ENCODE measurements at places on chromosomes 7 and 10.
A peak's percentile ranks its signal among the peaks of the same experiment; 100 is the strongest.

GRCh38 chr7:129775695-129776361 is 164.3 kb downstream of the NRF1 start:
- no peak for DNase-seq

GRCh38 chr10:73576890-73577591 is 14.1 kb downstream of the USP54 start:
- DNase-seq = no peak

GRCh38 chr7:94998266-94999068 is 91.1 kb downstream of the PPP1R9A start:
- no peak for DNase-seq

GRCh38 chr10:126598009-126598408 is 72.5 kb downstream of the C10orf90 start:
- no peak for DNase-seq

DNA sequence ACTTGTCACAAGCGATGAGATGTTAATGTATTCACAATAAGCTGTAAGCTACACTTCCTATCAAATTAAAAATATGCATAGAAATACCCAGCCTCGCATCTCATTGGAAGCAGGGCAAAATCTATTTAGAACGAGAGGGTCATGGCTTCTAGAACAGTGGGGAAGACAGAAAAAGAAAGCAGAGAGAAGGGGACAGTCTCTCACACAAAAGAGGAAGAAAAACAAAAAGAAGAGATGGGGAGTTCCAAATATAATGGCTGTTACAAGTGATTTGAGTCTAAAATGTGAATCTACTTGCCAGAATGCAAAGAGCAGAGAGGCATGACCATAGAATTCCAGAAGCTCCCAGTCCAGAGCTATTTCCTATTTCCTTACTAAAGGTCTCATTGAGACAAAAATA is 13.8 kb downstream of the LRRN3 start:
- no peak for DNase-seq

- DNase-seq = peak; percentile 70
Measured at GRCh38 chr10:91311601-91312381, 91.3 kb downstream of the PCGF5 start.

GRCh38 chr10:91511549-91512330 is 101.6 kb downstream of the HECTD2 start:
- peak; percentile 83 for DNase-seq

GRCh38 chr10:126247446-126247975 is 140.8 kb downstream of the ADAM12 start:
- peak; percentile 98 for DNase-seq

DNA sequence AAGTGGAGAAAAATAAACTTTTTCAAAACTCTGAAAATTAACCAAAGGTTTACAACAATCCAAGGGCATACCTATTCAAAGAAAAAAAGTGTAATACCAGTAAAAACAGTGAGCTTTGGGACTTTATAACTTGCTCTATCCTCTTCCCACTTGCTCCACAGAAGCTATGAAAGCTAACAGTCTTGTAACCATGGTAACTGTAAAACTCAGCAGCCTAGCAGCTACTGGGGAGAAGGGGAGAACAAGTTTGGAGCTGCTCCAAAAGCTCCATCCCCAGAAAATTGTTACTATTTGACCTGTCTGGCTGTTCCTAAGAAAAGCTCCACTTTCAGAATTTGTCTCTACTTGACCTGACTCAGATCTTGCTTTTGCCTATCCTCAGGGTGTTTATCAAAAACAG is 191.5 kb downstream of the OTUD1 start:
- DNase-seq = no peak

GRCh38 chr10:12432402-12433189 is 83.2 kb downstream of the CAMK1D start:
- DNase-seq = no peak

DNA sequence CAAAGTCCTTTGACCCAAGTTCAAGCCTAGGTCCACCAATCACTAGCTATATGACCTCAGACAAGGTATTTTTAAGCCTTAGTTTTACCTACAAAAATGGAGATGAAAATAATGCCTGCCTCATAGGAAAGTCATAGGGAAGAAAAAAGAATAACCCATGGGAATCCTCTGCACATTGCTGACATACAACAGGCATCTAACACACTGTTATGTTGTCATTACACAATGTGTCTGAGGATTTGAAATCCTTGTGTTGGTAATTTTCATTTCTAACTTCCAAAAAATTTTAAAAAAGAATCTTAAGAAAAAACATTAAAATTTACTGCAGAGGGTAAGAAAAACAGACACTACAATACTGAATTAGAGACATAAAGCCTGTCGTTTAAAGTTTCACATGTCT is 5.7 kb downstream of the ANK3 start:
- DNase-seq = no peak

DNA sequence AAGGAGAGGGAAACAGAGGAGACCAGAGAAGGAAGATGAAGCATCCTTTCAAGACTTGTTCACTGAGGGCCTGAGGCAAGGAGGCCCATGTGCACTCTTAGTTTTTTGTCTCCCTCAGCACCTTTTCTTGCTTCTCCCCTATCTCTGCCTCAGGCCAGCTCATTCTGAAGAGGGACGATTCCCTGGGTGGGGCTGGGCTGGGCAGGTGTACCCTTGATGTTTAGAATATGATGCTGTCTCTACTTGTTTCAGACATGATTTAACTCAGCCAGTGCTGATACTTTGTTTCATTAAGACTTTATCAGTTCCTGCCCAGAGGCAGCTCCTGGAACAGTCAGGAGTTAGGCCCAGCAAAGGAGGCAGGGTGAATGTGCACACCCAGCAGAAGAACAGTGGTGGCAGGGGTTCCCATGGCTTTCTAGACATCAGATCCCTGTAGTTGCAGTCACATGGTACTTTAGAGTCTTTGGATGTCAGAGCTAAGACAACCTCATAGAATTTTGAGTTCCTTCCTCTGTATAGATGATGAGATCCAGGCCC is 3.4 kb downstream of the PRXL2A start:
- DNase-seq = no peak

DNA sequence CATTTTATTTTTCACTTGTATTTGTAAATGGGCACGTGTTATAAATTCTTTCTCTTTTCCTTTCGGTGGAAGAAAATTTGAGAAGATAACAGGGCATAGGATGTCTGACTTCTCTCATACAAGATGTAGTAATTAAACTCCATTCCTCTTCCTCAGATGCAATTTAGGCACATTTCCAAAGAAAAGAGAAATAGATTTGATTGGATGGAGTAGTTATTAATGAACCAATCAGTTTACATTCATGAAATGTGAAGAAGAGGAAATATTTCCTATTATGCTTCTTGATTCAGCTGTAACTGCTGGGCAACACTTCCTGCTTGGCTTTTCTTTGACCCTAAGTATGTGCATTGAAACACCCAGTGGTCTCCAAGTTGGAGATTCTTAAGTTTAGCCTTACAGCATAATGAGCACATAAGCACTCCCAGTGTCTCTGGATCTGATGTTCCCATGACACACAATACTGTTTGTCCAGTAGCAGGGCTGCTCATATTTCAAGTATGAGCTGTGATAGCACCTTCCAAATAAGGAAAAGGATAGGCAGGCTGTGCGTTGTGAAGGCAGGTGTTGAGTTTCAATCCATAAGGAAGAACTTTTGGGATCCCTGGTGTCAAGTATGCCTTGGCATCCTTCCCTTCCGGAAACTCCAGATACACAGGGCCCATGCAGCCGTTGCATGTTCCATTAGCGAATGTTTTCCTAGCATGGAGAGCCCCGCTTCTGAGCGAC is 33.4 kb upstream of the COBL start:
- peak; percentile 38 for DNase-seq

DNA sequence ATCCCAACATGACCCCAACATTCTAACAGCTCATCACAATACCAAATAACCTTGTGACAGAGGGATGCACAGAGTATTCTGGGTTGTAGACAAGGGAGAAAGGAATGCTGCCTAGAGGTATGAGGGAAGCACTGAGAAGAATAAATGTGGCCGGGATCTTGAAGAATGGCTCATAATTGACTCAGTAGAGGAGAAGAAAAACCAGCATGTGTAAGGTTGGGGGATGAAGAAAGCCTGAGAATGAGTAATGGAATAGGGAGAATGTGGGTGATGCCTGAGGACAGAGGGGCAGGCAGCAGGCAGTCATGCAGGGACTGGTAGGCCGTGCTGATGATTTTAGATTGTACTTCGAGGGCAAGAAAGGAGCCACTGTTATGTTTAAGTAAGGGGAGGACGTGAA is 75.4 kb upstream of the ELMO1 start:
- DNase-seq = no peak

DNA sequence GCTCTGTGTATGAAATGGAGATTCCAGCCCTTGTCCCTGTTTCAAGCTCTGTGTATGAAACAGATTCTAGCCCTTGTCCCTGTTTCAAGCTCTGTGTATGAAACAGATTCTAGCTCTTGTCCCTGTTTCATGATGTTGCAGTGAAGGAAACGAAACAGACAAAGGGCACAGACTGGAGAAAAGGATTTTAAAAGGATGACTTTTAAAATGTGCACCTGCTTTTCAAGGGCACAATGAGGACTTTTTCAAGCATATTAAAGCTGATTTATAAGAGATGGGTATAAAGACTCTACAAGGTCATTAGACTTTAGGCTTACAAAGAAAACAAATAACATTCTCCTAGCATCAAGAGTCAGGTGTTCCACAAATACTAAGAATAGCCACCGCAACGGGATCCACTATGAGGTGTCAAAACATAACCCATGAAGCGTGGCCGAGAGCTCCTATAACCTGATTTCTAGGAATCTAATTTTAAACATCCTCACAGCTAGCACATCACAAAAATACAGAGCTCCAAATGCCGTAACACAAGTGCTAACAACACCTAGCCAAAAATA is 29.0 kb downstream of the DIP2C start:
- no peak for DNase-seq

- DNase-seq = no peak
Measured at GRCh38 chr7:123763191-123763661, 14.4 kb upstream of the WASL start.

DNA sequence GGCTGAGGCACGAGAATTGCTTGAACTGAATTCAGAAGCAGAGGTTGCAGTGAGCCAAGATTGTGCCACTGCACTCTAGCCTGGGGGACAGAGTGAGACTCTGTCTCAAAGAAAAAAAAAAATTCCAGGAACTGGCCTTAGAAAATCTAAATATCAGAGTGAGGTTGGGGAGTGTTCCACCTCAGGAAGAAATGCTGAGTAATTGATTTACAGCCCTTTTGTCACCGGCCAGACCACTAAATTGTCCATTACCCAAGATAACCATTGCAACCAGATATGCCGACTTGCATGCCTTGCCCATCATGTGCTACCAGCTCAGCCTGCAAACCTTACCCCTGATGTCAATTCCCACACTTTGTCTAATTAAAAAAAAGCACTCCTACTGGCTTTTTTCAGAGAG is 42.4 kb downstream of the CRCP start:
- no peak for DNase-seq

GRCh38 chr7:77415476-77415822 is 700 bp downstream of the GSAP start:
- no peak for DNase-seq

GRCh38 chr7:41916450-41916927 is 213.6 kb upstream of the INHBA start:
- DNase-seq = peak; percentile 99

DNA sequence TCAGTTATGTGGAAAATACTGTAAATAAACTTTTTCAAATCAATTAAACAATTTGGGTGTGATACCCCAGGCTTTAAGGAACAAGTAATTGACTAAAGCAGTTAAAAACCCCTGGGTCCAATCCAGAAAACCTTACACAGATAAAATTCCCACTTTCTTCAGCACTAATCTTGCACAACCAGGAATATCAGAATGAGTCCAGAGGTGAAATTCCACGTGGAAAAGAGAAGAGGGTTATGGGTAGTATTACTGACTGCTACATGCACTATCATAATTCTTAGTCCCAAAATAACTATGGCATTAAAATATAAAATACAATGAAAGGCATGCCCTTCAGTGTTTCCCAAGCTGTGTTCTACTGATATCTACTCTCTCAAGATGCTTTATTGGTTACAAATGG is 135.7 kb upstream of the STEAP4 start:
- no peak for DNase-seq

DNA sequence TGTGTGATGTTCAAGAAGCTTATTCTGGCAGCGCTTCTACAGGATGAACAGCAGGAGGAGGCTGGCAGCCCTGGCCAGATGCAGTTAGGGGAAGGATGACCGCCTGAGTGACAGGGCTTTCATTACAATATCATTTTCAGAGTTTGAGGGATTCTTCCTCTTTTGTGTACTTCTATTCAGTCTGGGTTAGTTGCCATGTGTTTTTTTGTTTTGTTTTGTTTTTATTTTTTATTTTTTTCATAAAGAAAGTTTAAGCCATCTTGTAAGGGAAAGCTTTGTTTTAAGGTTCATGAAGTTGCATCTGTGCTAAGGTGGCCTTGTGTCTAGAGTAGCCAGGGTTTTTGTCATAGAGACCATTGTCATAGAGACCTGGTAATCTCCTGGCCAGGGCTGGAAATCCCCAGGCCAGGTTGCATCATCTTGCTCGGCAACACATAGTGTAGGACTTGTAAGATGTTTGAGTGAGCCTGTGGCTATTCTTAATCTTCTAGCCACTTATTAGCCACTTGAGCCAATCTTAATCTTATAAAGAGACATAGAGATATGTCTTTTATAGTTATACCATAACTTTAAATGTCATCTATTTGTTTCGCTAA is 230.5 kb upstream of the TMEM229A start:
- no peak for DNase-seq
